ENCODE measurements at places on chromosomes 16 and 17. TPM values are rescaled to one million over a fixed set of nuclear protein-coding genes. Genes with fewer than 3 reads are reported as not detected.
A peak's percentile ranks its signal among the peaks of the same experiment; 100 is the strongest.

GRCh38 chr17:29180788-29181160 lies 576 bp upstream of the MYO18A start:
- DNase-seq, result no peak
- H3K4me1 ChIP-seq, result peaks cover 13% of the 10 kb centered on the region
- H3K36me3 ChIP-seq, result no peaks in the 10 kb centered on the region
- peak overlapping the region; percentile 64 for H3K4me3 ChIP-seq
- H3K27me3 ChIP-seq, result peaks cover 3% of the 10 kb centered on the region

The AGRP gene
- polyA plus RNA-seq, result not detected

- H3K27me3 ChIP-seq, result peaks cover 39% of the 10 kb centered on the region
- H3K4me1 ChIP-seq, result peaks cover 92% of the 10 kb centered on the region
- H3K36me3 ChIP-seq, result no peaks in the 10 kb centered on the region
- peak overlapping the region; percentile 84 for H3K4me3 ChIP-seq
- peak; percentile 89 for DNase-seq
- peak overlapping the region; percentile 99 for H3K27ac ChIP-seq
Observed at GRCh38 chr17:82882715-82883418, 43.0 kb upstream of the ZNF750 start.

DNA sequence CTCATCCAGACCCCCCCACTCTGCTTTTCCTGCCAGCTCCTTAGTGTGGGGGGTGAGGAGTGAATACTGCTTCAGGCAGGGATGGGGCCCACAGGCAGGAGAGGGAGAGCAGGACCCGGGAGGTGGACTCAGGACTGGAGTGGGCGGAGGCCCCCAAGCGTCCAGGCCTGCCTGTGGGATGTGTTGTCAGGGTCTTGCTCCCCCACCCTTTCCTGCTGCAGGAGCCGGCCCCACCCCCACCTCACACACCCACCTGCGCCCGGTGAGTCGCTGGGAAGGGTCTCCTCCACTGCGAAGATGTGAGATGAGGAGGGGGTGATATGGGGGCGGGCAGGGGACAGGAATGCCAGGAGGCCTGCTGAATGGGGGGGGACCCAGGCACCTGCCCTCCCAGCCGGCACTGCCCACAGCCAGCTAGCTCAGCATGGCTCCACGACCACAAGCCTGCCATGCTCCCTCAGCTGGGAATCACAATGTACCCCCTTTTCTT lies 1.1 kb downstream of the FAM171A2 start:
- no peak overlapping the region for H3K27ac ChIP-seq
- H3K4me1 ChIP-seq, result peaks cover 5% of the 10 kb centered on the region
- no peaks in the 10 kb centered on the region for H3K36me3 ChIP-seq
- no peak for DNase-seq

The TP53TG3F gene
- polyA plus RNA-seq, result not detected

The GPR139 gene
- polyA plus RNA-seq, result not detected

GRCh38 chr17:76885894-76886290 lies 17.7 kb downstream of the MGAT5B start:
- no peak overlapping the region for H3K27ac ChIP-seq
- no peak for DNase-seq
- H3K36me3 ChIP-seq, result no peaks in the 10 kb centered on the region
- no peak overlapping the region for H3K4me3 ChIP-seq

The TEDC2 gene
- 0.85 TPM for polyA plus RNA-seq

GRCh38 chr17:15092762-15093161 lies 172.4 kb downstream of the PMP22 start:
- H3K27me3 ChIP-seq, result peaks cover 3% of the 10 kb centered on the region
- H3K36me3 ChIP-seq, result no peaks in the 10 kb centered on the region
- DNase-seq, result no peak
- no peak overlapping the region for H3K27ac ChIP-seq
- H3K4me3 ChIP-seq, result no peak overlapping the region

GRCh38 chr17:75194879-75195278 lies 10.6 kb upstream of the NUP85 start:
- H3K27me3 ChIP-seq, result peaks cover 6% of the 10 kb centered on the region
- no peaks in the 10 kb centered on the region for H3K36me3 ChIP-seq
- no peak for DNase-seq
- no peak overlapping the region for H3K27ac ChIP-seq
- H3K4me3 ChIP-seq, result no peak overlapping the region
- no peaks in the 10 kb centered on the region for H3K4me1 ChIP-seq
